CD4-positive, CD25-positive, alpha-beta regulatory T cell (primary cell): ENCODE measurements at places on chromosomes 2 and 18. TPM values are rescaled to one million over a fixed set of nuclear protein-coding genes. Genes with fewer than 3 reads are reported as not detected.

DNA sequence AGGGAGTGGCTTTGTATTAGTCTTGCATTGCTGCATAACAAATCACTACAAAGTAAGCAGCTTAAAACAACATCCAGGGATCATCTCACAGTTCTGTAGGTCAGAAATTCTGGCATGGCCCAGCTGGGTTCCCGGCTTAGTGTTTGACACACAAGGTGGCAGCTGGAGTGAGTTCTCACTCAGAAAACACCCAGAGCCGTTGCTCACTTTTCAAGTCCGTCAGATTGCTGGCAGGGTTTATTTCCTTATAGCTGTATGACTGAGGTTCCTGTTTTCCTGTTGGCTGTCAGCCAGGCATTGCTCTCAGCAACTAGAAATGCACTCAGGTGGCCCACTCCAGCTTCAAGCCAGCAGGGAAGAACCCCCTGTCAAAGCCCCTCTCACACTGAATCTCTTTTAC is 324.1 kb downstream of the CCDC178 start:
- no peaks in the 10 kb centered on the region for H3K4me1 ChIP-seq
- H3K27me3 ChIP-seq, result no peaks in the 10 kb centered on the region
- no peak overlapping the region for H3K27ac ChIP-seq
- no peak overlapping the region for H3K4me3 ChIP-seq

GRCh38 chr2:95159690-95160449 is at the start of gene ZNF514:
TSS of gene ZNF514 (minus strand) at chr2:95159848. CDS start at chr2:95153253, 6,595 bp downstream.
- peak within 1 kb of the TSS; percentile 60 for H3K27ac ChIP-seq
- peak within 1 kb of the TSS; percentile 47 for H3K4me3 ChIP-seq
- peaks cover 17% of the 10 kb centered on the region for H3K36me3 ChIP-seq
- H3K27me3 ChIP-seq, result no peaks in the 10 kb centered on the region
- H3K4me1 ChIP-seq, result peaks cover 21% of the 10 kb centered on the region

DNA sequence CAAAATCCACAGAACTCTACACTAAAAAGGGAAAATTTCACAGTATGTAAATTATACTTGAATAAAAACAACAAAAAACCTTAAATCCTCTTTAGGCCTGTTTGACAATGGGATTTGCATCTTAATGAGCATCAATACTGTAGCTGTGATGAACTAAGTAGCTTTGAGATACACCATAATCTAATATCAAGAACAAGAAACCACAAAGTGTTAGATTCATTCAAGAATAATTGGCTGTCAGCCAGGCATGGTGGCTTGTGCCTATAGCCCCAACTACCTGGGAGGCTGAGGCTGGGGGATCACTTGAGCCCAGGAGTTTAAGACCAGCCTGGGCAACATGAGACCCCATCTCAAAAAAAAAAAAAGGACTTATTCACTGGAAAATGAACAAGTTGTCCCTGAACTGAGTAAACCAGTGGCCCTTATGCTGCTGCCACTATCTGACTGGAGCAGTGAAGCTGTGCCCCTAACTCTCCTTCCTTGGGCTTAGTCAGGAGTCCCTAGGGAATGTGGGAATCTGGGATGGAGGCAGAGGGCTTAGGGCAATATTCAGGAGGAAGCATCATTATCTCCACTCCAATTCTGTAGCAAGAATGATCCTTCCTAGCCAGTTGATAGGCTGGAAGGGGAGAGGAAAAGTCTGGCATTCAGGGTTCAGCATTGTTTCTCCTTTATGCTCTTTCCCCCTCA is 88.5 kb downstream of the PRKCE start:
- no peaks in the 10 kb centered on the region for H3K27me3 ChIP-seq
- no peaks in the 10 kb centered on the region for H3K4me1 ChIP-seq
- no peak overlapping the region for H3K4me3 ChIP-seq
- DNase-seq, result no peak

The CYP27A1 gene
- not detected for total RNA-seq

- no peak for DNase-seq
- H3K27me3 ChIP-seq, result no peaks in the 10 kb centered on the region
- H3K4me3 ChIP-seq, result no peak overlapping the region
- H3K36me3 ChIP-seq, result peaks cover 10% of the 10 kb centered on the region
Observed at GRCh38 chr2:44181648-44182047, 13.0 kb downstream of the PPM1B start.

The RND3 gene
- not detected for total RNA-seq

DNA sequence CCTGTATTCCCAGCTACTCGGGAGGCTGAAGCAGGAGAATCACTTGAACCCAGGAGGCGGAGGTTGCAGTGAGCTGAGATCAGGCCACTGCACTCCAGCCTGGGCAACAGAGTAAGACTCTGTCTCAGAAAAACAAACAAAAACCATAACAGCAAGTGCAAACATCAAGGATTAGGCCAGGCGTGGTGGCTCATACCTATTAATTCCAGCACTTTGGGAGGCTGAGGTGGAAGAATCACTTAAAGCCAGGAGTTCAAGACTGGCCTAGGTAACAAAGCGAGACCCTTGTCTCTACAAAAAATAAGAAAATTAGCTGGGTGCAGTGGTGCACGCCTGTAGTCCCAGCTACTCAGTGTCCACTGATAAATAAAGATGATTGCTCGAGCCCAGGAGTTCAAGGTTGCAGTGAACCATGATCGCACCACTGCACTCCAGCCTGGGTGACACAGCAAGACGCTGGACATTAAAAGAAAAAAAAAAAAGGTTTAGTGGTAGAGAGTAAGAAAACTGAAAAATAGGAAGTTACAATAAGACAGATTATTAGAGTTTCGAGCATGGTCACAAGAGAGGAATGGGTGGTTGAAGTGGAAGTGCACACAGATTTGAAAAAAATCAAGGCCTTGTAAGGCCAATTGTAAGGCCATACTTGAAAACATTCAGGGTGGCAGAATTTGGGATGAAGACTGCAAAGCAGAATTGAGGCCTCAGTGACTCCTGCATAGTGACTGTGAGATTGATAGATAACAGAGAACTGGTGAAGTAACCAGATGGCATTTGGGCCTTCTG is 6.4 kb upstream of the KCMF1 start:
- no peaks in the 10 kb centered on the region for H3K27me3 ChIP-seq
- H3K4me1 ChIP-seq, result peaks cover 22% of the 10 kb centered on the region
- H3K27ac ChIP-seq, result no peak overlapping the region
- no peak for DNase-seq

DNA sequence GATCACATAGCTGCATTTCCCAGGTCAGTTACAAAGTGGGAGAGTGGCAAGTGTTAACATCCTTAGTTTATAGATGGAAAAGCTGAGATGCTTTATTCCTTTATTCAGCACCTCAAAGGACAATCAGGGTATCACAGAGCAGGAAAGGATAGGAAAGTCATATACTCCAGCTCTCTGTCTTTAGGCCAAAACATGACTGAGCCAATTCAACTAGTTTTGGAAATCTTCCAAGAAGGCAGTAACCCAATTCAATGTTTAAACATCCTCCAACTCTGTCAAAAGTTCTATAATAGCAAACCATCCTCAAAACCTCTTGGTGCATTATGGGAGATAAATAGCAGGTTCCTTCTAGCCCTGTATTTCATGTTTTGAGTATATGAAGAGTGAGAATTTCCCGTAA is 25.2 kb downstream of the CASP8 start:
- no peak overlapping the region for H3K4me3 ChIP-seq
- no peak overlapping the region for H3K27ac ChIP-seq
- no peaks in the 10 kb centered on the region for H3K4me1 ChIP-seq
- H3K36me3 ChIP-seq, result peaks cover 71% of the 10 kb centered on the region
- no peak for DNase-seq
- H3K27me3 ChIP-seq, result no peaks in the 10 kb centered on the region

DNA sequence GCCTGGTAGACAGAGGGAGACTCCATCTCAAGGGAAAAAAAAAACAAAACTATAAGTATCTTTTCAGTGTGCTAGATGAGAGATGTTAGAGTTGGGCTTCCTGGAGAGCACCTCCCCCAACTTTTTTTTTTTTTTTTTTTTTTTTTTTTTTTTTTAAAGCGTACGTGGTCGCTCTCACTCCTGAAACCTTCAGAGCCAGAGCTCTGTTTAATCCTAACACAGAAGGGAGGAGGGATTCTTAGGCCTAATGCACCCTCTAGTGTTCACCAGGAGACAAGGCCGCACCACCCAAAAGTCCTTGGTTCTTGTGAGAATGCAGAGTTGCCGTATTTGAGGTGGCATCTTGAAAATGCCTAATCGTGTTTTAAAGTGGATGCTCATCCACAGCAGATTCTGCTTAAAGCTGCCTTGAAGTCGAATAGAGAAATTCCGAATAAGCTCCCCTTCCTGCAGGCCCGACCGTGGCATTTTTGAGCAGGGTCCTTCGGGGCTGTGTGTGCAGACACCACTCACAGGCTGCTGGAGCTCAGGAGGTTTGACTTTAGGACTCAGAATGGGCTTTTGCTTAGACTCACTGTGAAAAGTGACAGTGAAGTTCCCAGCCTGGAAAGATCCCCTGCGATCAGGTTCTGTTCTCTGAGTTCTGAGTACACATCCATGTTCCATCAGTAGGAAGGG is 252.6 kb downstream of the AGAP1 start:
- peak; percentile 60 for DNase-seq
- no peaks in the 10 kb centered on the region for H3K36me3 ChIP-seq
- H3K4me1 ChIP-seq, result no peaks in the 10 kb centered on the region
- no peaks in the 10 kb centered on the region for H3K27me3 ChIP-seq
- no peak overlapping the region for H3K27ac ChIP-seq

The CHRNA1 gene
- total RNA-seq, result 0.25 TPM

- no peak overlapping the region for H3K27ac ChIP-seq
- no peak for DNase-seq
- no peak overlapping the region for H3K4me3 ChIP-seq
Observed at GRCh38 chr2:85077859-85078419, 55.3 kb upstream of the TCF7L1 start.

The CFAP221 gene
- total RNA-seq, result not detected

DNA sequence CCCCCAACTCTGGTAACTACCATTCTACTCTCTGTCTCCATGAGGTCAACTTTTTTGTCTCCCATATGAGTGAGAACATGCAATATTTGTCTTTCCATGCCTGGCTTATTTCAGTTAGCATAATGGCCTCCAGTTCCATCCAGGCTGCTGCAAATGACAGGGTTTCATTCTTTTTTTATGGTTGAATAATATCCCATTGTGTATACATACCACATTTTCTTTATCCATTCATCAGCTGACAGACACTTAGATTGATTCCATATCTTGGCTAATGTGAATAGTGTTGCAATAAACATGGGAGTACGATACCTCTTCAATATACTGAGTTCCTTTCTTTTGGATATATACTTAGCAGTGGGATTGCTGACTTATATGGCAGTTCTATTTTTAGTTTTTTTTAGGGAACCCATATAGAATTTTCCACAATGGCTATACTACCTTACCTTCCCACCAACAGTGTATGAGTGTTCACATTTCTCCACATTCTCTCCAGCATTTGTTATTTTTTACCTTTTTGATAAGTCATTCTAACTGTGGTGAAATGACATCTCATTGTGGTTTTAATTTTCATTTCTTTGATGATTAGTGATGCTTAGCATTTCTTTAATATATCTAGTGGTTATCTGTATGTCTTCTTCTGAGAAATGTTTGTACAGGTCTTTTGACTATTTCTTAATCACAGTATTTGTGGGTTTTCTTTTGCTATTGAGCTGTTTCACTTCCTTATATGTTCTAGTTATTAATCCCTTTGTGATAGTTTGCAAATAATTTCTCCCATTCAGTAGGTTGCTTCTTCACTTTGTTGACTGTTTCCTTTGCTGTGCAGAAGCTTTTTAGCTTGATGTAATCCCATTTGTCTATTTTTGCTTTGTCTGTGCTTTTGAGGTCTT is 112.2 kb downstream of the SRBD1 start:
- no peaks in the 10 kb centered on the region for H3K4me1 ChIP-seq
- H3K4me3 ChIP-seq, result no peak overlapping the region
- H3K36me3 ChIP-seq, result no peaks in the 10 kb centered on the region
- H3K27me3 ChIP-seq, result no peaks in the 10 kb centered on the region

The MC4R gene
- total RNA-seq, result not detected

DNA sequence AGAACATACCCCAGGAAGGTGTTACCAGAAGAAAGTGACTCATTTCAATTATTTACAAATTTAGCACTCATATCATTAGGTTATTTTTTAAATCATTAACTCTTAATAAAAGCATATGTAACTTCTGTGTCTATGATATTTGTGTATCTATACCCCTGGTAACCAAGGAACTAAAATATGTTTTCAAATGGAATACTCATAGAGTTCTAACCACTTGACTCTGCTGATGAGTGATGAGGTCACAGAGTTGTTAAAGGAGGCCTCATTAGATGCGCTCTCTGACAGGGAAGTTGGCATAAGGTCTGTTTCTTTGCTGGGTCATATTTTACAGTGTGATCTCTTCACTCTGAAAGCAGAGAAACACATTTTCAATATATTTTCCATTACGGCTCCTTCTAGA is 73.4 kb downstream of the CCDC150 start:
- H3K4me1 ChIP-seq, result no peaks in the 10 kb centered on the region
- no peak overlapping the region for H3K4me3 ChIP-seq
- H3K27me3 ChIP-seq, result no peaks in the 10 kb centered on the region
- H3K27ac ChIP-seq, result no peak overlapping the region

The CRYGA gene
- total RNA-seq, result not detected

- no peak overlapping the region for H3K4me3 ChIP-seq
- no peak overlapping the region for H3K27ac ChIP-seq
- no peaks in the 10 kb centered on the region for H3K4me1 ChIP-seq
- H3K36me3 ChIP-seq, result no peaks in the 10 kb centered on the region
Observed at GRCh38 chr2:128531856-128532255, 213.2 kb upstream of the HS6ST1 start.

- H3K4me1 ChIP-seq, result no peaks in the 10 kb centered on the region
- no peaks in the 10 kb centered on the region for H3K27me3 ChIP-seq
- no peak overlapping the region for H3K4me3 ChIP-seq
Observed at GRCh38 chr2:58620093-58620492, 379.0 kb upstream of the FANCL start.

The SANBR gene
- total RNA-seq, result 11.7 TPM

- H3K4me1 ChIP-seq, result no peaks in the 10 kb centered on the region
- no peaks in the 10 kb centered on the region for H3K36me3 ChIP-seq
- H3K4me3 ChIP-seq, result no peak overlapping the region
- DNase-seq, result no peak
- H3K27me3 ChIP-seq, result no peaks in the 10 kb centered on the region
Observed at GRCh38 chr2:119261493-119262225, 38.0 kb downstream of the STEAP3 start.

DNA sequence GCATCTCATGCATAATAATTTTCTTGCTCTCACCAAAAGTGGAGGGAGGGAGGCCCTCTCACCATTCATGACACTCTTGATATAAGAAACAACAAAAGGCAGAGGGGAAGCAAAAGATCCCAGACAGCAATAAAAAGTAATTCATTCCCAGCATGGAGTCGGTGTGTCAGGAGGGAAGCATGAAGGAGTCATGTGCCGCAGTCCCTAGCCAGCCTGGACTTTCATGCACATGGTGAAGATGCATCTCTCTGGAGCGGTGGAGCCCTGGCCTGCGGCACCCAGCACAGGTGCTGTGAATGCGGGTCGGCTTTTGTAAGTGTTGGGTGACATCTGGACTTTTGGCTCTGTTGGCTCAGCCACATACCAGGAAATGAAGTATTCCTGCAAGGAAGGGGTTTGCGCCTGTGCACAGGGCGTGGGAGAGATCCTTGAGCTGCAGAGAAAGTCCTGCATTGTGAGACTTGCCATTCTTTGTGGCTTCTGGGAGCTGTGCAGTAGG is 119.4 kb downstream of the COPS8 start:
- no peaks in the 10 kb centered on the region for H3K36me3 ChIP-seq
- no peak overlapping the region for H3K27ac ChIP-seq
- H3K4me3 ChIP-seq, result no peak overlapping the region
- H3K4me1 ChIP-seq, result no peaks in the 10 kb centered on the region
- H3K27me3 ChIP-seq, result no peaks in the 10 kb centered on the region

GRCh38 chr2:175571078-175571653 is 389.7 kb upstream of the ATP5MC3 start:
- no peak for DNase-seq
- H3K36me3 ChIP-seq, result no peaks in the 10 kb centered on the region
- H3K27me3 ChIP-seq, result no peaks in the 10 kb centered on the region
- no peak overlapping the region for H3K27ac ChIP-seq
